Fibroblast of the conjunctiva (primary cell): ENCODE measurements at places on chromosomes 12 and 14.

DNA sequence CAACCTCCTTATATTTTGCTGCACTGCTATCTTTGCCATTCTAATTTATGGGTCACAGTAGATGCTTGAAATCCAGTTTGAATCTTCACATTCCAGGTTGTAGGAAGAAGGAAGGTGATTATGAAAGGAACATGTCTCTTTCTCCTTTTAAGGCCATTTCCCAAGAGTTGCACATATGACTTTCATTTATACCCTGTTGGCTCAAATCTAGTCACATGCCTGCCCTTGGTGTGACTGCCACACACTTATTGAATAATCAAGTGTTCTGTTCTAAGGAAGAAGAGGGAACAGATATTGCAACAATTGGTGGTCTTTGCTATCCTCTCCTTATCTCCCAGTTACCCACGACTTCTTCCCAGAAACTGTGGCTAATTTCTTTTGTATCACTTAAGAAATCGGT is 404.3 kb downstream of the TMEM117 start:
- DNase-seq: no peak

- DNase-seq: no peak
Measured at GRCh38 chr12:95959107-95959506, 16.0 kb downstream of the AMDHD1 start.

DNA sequence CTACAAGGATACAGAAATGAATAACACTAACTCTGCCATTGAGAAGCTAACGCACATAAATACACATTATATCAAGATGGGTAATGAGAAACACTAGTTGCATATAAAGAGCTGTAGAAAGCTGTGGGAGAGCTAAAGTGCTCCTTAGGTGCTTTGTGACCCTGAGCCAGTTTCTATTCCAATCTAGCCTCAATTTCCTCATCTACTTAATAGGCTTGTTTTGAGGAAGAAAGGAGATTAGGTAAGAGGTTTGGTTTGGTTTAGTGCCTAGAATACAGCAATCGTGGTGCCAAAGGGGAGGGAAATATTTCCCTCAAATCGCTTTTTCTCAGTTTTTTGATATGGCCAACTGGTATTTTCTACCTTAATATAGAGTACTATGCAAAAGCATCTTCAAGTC is 994 bp downstream of the SRP54 start:
- no peak for DNase-seq

DNA sequence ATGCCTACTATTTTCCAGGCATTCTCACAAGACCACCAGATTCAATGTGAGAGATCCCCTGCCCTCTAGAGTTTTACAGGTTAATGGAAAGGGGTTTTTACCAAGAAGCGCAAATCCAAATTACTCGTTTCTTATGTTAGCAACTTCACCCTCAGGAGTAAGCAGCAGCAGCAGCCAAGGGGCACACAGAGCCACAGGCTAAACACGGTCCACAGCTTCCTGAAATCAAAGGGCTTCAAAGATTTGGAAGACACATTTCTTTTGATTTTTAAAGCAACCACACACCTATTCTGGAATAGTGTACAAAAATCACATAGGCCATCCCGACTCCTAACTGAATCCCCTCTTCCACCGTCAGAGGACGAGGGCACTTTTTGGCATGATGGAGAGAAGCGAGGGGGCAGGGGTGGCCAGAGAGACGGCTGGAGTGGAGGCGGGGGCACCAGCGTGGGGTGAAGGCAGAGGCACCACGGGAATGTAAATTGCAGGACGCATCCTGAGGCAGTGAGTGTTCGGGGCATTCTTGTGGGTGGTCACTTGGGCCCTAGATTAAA is 107.0 kb downstream of the ARF6 start:
- DNase-seq: no peak

GRCh38 chr12:84658877-84659276 is 253.7 kb downstream of the SLC6A15 start:
- no peak for DNase-seq

DNA sequence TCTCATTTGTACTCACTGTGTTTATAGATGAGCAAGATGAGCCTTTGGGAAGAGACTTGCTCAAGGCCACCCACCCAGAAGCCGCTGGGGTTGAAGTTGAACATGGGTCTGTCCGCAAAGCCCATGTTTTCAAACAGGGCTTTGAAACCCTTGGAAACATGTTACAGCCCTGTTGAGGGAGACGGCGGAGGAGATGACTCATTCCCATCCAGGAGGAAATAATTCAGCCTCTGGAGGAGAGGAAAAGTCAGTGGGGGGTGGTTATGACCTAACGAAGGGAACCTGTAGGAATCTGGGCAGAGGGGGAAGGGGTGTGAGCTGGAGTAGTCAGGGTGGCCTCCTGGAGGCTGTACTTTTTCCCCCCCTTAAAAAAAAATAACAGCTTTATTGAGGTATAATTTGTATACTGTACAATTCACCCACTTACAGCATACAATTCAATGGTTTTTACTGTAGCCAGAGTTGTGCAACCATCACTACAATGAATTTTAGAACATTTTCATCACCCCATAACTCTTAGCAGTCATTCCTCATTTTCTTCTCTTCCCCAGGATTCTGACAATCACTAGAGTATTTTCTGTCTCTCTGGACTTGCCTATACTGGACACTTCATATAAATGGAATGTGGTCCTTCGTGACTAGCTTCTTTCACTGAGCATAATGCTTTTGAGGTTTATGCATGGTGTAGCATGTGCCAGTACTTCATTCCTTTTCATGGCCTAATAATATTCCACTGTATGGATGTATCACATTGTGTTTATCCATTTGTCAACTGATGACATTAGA is 1.9 kb upstream of the RIN3 start:
- peak; percentile 88 for DNase-seq

GRCh38 chr14:27267876-27268275 is 670.0 kb upstream of the NOVA1 start:
- DNase-seq: no peak

GRCh38 chr12:108302403-108303311 is 36.5 kb downstream of the CMKLR1 start:
- DNase-seq: peak; percentile 60

DNA sequence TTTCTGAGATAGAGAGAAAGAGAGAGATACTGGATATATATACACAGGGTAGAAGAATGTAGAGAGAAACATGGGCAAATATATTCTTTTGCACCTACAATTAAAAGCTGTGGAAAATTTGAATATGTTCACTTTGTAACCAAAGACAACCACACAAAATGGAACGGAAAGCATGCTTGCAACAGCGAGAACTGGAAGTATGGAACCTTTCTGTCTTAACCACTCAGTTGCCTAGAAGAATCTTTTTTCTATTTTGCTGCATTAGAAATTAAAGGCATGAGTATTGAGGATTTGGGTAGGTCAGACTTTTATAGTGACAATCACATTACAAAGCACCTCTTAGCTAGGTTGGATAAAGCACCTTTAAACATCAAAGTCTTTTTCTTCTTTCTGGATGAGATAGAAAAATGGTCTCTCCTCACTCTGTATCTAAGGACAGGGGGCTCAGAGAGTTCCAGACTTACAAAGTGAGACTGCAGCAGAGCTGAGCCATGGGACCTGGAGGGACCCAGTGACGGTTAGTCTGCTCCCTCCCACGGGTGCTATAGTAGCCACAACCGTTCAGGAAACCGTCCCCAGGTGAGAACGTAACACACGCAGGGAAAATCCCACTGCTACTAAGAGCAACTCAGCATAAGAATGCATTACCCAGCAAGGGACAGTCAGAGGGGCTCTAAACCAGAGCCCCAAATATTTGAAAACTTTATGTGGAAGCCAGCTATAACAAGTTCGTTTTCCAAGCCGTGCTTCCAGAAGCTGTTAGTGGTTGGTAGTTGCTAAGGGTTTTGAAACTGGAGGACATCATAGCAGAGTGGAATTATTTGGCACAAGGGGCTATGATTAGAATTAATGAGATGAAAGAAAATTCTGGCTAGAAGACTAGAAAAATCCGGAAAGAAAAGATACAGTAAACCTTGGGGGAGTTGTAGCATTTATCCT is 97.1 kb downstream of the DAD1 start:
- DNase-seq: no peak

DNA sequence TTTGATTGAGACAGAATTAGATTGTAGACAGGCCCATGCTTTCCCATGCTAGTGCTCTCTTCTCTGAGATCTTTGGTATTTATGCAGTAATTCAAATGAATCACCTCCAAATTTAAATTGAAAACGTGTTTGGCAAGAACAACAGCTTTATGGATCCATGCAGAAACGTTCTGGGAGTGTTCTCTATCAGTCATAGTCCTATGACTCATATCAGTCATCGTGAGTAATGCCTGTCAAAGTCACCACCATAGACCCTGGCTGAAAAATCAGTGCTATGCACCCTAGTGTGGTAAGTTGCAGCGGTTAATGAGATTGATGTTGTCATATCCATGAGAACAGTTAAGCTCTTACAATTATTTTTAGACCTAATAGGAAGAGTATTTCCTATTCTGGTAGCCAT is 90.1 kb upstream of the FOXG1 start:
- peak; percentile 45 for DNase-seq

GRCh38 chr12:54475537-54475936 is 2.1 kb upstream of the GTSF1 start:
- peak; percentile 5 for DNase-seq

GRCh38 chr12:75656648-75657047 is 145.2 kb upstream of the KRR1 start:
- peak; percentile 82 for DNase-seq

DNA sequence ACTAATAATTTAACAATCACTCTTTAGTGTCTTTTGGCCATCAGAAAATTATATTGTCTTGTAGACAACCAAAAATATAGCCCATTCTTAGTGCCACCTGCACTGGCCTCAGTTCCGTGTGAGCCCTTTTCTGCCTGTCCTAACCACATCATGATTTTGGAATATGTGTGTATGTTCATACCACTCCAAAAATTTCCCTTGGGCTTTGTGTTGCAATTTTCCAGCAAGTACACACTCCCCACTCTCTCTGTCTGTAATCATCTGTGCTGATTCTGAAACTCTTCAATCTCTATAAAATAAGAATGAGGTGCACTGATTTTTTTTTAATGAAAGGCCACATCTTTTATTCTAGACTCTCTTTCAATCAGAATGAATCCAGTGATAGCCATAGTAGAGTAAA is 196.0 kb downstream of the PIK3C2G start:
- no peak for DNase-seq

GRCh38 chr14:92958373-92959188 is 35.6 kb downstream of the CHGA start:
- DNase-seq: no peak

DNA sequence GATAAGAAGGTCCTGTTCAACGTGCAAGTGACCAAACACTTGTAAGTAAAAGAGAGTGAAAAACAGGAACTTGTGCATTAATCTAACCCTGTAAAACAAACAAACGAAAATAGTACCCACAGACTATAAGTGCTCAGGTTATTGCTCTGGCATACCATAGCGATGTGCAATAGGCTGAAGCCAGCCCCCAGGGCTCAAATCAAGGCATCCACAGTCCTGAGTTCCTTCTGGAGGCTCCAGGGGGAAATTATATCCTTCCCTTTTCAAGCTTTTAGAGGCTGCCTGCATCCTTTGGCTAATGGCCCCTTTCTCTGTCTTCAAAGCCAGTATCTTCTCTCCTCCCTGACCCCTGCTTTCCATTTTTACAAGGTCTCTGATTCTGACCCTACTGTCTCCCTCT is 8.1 kb upstream of the CMAS start:
- no peak for DNase-seq

GRCh38 chr12:104928036-104928745 is 29.9 kb downstream of the SLC41A2 start:
- no peak for DNase-seq

DNA sequence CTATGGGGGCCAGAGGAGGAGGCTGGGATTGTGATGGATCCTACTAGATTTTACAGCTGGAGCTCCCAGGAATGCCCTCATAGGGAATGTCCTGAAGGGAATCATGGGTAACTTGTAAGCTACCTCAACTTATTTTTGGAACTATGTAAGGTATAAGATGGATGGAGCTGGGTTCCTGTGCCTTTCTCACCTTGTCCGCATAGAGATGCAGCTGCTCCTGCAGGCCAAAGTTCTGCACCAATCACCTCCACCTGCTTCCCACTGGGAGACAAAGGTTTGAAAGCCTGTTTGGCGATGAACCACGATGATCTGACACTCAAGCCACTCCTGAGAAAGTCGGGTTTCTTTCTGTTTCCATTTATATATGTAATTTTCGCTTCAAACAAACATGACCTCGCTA is 648 bp upstream of the AKAP5 start:
- DNase-seq: no peak

DNA sequence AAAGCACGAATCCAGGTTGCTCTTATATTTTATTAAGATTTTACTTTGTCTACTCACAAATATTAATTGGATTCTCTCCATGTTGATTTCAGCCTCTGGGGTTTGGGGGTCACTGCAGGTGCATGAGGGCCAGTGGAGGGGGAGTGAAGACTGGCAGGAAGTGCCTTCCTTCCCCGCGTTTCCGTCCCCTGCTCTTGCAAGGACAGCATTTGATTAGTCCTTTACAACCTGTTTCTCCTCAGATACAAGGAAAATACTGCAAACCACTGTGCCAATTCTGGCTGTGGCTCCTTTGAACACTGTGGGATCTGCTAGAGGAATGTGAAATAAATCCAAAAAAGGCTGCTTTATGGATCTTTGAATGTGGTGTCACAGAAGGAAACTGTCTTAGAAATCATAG is 291.8 kb downstream of the ETNK1 start:
- no peak for DNase-seq

DNA sequence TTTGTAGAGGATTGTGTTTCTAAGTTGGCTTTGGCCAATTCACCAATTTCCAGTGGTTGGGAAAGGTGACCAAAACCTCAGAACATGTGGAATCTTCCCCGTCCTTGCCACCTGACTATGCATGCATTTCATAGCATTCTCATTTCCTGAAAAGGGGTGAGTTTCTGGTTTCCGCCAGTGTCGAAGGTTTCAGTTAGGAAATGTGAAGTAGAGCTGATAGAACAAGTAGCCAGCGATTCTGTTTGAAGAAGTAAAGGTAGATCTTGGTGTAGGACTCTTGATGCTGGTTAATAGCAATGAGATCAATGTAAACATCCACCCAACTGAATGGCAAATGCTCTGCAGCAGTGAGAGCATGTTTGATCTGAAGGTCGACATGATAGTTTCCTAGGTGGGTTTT is 15.9 kb downstream of the SMOC1 start:
- DNase-seq: no peak

DNA sequence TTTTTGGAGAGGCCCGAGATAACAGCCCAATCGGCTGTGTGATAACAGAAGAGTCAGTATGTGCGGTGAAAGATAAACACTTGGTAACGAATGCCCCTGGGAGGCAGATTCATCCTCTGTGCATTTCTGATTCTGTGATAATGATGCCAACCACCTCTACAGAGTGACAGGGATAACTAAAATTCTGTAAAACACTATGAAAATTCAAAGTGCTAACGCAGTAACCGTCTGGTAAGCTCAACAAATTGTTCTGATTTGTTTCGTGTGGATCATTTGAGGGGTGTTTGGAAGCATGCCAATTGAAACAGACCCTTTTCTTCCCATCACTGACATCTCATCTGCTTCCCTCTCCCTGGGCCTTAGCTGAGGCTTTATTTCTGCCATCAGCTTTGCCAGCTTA is 76.3 kb downstream of the ESR2 start:
- no peak for DNase-seq

DNA sequence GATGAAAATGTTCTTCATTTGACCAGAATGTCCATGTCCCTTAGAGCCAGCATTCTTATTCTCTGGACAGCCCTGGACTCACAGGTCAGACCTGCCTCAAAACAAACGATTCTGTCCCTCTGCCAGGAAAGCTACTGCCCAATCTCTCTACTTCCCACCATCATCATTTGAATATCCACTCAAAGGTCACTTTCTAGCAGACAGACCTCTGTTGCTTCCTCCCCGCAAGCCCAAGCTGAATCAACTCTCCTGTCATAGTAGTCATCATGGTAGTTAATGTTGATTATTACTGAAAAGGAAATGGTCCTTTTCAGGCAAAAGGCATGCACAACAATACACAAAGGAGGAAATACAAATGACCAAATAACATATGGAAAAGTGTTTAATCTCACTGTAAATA is 39.6 kb upstream of the CPM start:
- no peak for DNase-seq
